Peyer's patch (tissue), 4 donors: ENCODE measurements at places on chromosomes 7 and 10. TPM values are rescaled to one million over a fixed set of nuclear protein-coding genes. Genes with fewer than 3 reads are reported as not detected.

DNA sequence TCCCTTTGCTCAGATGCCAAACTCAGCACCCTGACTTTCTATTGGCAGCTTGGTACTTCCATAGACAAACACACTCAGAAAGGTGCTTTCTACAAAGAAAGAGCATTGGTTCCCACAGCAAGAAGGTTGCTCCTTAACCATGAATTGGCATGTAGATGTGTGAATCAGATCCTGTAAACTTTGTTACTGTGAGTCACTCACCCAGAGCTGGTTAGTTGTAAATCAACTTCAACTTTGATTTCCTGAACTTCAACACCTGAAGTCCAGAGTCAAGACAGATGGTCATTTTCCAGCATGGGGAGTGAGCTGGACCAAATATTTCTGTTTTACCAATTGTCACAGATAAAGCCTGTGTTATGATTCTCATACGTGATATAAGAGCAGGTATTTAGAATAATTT, 797.2 kb downstream of the TNS3 start:
- H3K27ac ChIP-seq, result no peak overlapping the region
- H3K27me3 ChIP-seq, result no peaks in the 10 kb centered on the region
- no peaks in the 10 kb centered on the region for H3K4me1 ChIP-seq
- H3K4me3 ChIP-seq, result no peak overlapping the region
- no peak for DNase-seq
- no peaks in the 10 kb centered on the region for H3K36me3 ChIP-seq

DNA sequence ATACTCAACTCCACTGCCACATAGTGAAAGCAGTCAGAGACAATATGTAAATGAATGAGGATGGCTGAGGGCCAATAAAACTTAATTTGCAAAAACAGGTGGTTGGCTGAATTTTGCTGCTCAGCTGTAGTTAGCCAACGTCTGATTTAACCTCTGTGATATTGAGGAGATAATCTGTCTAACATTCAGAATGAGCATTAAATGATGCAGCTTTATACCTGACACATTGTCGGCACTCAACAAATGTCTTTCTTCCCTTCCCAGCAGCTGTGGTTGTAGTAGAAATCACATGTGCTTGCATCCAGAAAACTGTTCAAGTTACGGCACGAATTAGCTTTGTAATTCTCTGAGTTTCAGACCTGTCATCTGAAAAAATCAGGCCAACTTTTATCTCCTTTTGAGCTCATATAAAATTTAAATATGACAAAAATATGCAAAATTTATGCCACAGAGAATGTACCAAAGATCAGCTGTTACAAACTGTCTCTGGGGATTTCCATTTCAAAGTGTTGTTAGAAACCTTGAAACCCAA, 1239.7 kb downstream of the GATA3 start:
- no peak overlapping the region for H3K4me3 ChIP-seq
- no peak for DNase-seq
- no peaks in the 10 kb centered on the region for H3K4me1 ChIP-seq
- no peak overlapping the region for H3K27ac ChIP-seq

GRCh38 chr10:79562135-79562756, 2.0 kb upstream of the SFTPA2 start:
- no peak overlapping the region for H3K4me3 ChIP-seq
- H3K27ac ChIP-seq, result no peak overlapping the region
- DNase-seq, result peak; percentile 21
- no peaks in the 10 kb centered on the region for H3K4me1 ChIP-seq
- H3K36me3 ChIP-seq, result no peaks in the 10 kb centered on the region
- H3K27me3 ChIP-seq, result no peaks in the 10 kb centered on the region

DNA sequence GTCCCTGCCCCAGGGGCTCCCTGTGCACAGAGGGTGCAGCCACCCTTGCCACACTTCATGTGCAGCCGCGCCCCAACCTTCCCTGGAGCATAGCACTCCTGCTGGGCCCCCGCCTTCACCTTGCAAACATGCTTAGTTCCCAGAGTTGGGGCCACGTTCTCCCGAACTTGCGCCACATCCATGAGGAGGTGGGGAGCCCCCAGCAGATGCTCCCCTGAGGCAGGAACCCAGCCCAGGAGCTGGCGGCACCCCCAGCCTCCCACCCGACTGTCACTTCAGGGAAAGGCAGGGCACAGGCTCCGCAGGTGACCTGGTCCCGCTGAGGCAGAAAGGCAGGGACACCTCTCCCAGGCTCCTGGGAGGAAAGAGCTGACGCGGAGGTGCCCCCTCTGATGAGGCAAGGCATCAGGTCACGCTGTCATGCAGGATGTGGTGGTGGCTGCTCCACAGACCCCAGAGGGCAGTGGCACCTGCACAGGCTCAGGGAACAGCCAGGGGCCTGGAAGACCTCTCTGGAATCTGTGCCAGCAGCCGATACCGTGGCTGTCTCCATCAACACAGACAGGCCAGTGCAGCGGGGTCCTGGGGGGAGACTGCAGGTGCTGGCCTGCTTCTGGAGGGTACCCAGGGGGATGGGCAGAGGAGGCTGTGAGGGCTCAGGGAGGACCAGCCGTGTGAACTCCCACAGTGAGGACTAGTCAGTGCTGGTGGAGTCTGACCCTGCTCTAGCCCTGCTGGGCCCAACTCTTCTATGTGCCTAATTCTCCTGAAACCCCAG, 221.3 kb downstream of the MAD1L1 start:
- DNase-seq, result no peak
- H3K27me3 ChIP-seq, result no peaks in the 10 kb centered on the region
- no peaks in the 10 kb centered on the region for H3K36me3 ChIP-seq
- no peaks in the 10 kb centered on the region for H3K4me1 ChIP-seq
- H3K27ac ChIP-seq, result no peak overlapping the region

- H3K4me1 ChIP-seq, result no peaks in the 10 kb centered on the region
- no peaks in the 10 kb centered on the region for H3K36me3 ChIP-seq
- H3K4me3 ChIP-seq, result no peak overlapping the region
- no peaks in the 10 kb centered on the region for H3K27me3 ChIP-seq
- H3K27ac ChIP-seq, result no peak overlapping the region
Observed at GRCh38 chr10:98391065-98391464, 23.9 kb downstream of the PYROXD2 start.

DNA sequence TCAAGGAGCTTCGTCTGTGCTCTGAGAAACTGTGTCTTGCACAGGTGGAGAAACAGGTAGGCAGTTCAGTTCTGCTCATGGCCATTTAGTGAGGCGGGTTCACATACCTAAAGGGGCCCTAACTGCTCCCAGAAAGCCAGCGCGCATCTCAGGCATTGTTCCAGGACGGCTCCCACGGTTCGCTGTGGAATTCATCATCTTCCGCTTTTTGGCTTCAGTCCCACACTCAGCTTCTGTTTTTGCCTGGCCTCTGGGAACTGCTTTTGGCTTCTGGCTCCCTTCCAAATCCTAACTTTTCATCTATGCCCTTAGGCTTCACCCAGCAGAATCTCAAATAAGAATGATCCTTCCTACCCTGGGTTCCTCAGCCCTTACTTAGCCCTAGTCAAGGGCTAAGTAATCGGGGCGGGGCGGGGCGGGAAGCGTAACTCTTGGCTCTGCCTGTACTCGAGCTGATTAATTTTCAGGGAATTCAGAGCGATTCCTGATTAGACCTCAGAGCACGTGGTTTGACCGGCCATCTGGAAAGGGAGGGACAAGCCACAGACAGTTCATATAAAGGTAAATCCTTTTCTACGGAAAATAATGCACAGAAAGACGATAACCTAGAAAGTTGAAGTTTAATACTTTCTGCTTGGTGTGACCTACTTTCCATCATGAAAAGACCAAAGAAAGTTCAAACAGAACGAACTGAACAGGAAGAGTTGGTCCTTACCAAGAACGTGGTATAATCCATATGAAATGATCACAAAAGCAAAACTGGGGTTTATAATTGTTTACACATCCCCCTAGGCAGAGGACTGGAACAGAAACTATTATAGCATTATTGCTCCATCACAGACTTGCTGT, 105.7 kb downstream of the ST8SIA6 start:
- H3K4me1 ChIP-seq, result no peaks in the 10 kb centered on the region
- no peak for DNase-seq
- H3K36me3 ChIP-seq, result no peaks in the 10 kb centered on the region
- H3K27me3 ChIP-seq, result no peaks in the 10 kb centered on the region
- no peak overlapping the region for H3K27ac ChIP-seq

- no peak overlapping the region for H3K4me3 ChIP-seq
- H3K27ac ChIP-seq, result no peak overlapping the region
- H3K27me3 ChIP-seq, result no peaks in the 10 kb centered on the region
- no peaks in the 10 kb centered on the region for H3K4me1 ChIP-seq
Observed at GRCh38 chr7:80772347-80772993, 134.0 kb downstream of the CD36 start.

GRCh38 chr10:1315178-1315577, 259.0 kb downstream of the WDR37 start:
- H3K27me3 ChIP-seq, result no peaks in the 10 kb centered on the region
- no peak overlapping the region for H3K4me3 ChIP-seq
- no peaks in the 10 kb centered on the region for H3K4me1 ChIP-seq
- no peaks in the 10 kb centered on the region for H3K36me3 ChIP-seq
- DNase-seq, result no peak

DNA sequence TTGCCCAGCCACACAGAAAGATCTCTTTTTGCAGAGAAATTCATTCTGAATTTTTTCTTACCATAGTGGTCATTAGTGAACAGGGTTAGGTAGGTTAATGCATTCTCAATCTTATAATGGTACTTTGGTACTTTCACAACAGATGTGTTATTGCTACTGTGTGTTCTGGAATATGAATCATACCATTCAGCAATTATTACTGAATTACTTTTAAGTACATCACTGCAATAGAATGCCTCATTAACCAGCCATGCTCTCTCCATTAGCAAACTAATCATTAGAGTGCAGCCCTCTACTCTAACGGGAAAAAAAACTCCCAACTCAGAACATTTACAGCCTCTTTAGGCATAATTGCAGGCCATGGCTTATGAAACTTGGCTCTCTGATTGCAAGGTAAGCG, 102.1 kb downstream of the DOCK4 start:
- no peak overlapping the region for H3K27ac ChIP-seq
- no peaks in the 10 kb centered on the region for H3K4me1 ChIP-seq
- no peak overlapping the region for H3K4me3 ChIP-seq
- no peaks in the 10 kb centered on the region for H3K27me3 ChIP-seq
- DNase-seq, result no peak
- H3K36me3 ChIP-seq, result no peaks in the 10 kb centered on the region

The SLC39A12 gene
- total RNA-seq, result not detected

The NME8 gene
- total RNA-seq, result not detected

The IGF2BP3 gene
- not detected for total RNA-seq

The SFR1 gene
- total RNA-seq, result 2.5 TPM

The JAZF1 gene
- 2.2 TPM for total RNA-seq

The BLNK gene
- 49.3 TPM for total RNA-seq

The SDK1 gene
- 12.7 TPM for total RNA-seq

The FGFR2 gene
- 18.4 TPM for total RNA-seq

The NCF1 gene
- 1.8 TPM for total RNA-seq
